ENCODE measurements at places on chromosomes 7 and 10. TPM values are rescaled to one million over a fixed set of nuclear protein-coding genes. Genes with fewer than 3 reads are reported as not detected.

C10orf143 gene
- total RNA-seq, result 0.50 TPM

MACC1 gene
- total RNA-seq, result 46.0 TPM

EPHB6 gene
- 7.4 TPM for total RNA-seq

HPS1 gene
- 41.2 TPM for total RNA-seq

TMEM176A gene
- total RNA-seq, result 202 TPM

PRLHR gene
- total RNA-seq, result not detected

TDRD1 gene
- total RNA-seq, result not detected

JCAD gene
- total RNA-seq, result 12.8 TPM

PALD1 gene
- total RNA-seq, result 2.2 TPM

DMBT1 gene
- total RNA-seq, result 1.5 TPM

ADAMTS14 gene
- total RNA-seq, result 0.87 TPM

KCNH2 gene
- total RNA-seq, result 8.4 TPM

DNA sequence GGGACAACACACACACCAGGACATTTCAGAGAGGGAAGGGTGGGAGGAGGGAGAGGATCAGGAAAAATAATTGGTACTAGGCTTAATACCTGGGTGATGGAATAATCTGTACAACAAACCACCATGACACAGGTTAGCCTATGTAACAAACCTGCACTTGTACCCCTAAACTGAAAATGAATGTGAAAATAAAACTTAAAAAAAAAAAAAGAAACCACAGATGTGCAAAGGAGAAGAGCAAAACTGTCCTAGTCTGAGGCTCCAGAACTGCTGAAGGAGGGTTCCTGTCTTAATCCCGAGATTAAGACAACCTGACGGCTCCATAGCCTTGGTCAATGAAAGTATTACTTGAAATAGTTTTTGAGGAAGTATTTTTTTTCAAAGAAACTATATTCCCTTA is 423.0 kb downstream of the NEBL start:
- DNase-seq, result no peak
- no peak overlapping the region for H3K4me3 ChIP-seq
- H3K4me1 ChIP-seq, result no peaks in the 10 kb centered on the region
- H3K27me3 ChIP-seq, result no peaks in the 10 kb centered on the region
- no peak overlapping the region for H3K27ac ChIP-seq

GRCh38 chr10:63094405-63094804 is 38.7 kb upstream of the NRBF2 start:
- no peaks in the 10 kb centered on the region for H3K4me1 ChIP-seq
- DNase-seq, result no peak
- no peak overlapping the region for H3K27ac ChIP-seq
- no peak overlapping the region for H3K4me3 ChIP-seq
- no peaks in the 10 kb centered on the region for H3K27me3 ChIP-seq
- no peaks in the 10 kb centered on the region for H3K36me3 ChIP-seq

DNA sequence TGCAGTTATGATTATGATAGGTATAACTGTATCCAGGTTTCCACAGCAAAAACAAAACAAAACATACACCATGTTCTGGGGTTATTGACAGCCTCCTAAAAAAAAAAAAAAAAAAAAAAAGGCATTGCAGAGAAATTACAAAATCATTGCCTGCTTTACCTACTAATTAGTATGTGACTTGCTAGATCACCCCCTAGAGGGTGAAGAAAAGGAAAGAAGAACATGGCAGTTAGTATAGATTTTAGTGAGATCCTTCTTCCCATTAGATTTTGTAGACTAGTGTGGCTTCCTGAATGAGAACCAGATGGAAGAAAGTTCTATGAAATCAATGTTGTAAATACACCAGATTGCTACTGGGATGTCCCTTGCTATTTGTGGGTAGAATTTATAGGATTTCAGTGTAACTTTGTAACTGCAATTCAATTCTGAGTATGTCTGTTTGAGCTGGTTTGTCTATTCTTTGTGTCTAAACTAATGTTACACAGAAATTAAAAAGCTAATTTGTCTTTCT is 24.0 kb upstream of the AGBL3 start:
- H3K36me3 ChIP-seq, result peaks cover 5% of the 10 kb centered on the region
- H3K27me3 ChIP-seq, result no peaks in the 10 kb centered on the region

- no peak for DNase-seq
- H3K4me1 ChIP-seq, result no peaks in the 10 kb centered on the region
- no peak overlapping the region for H3K27ac ChIP-seq
- no peak overlapping the region for H3K4me3 ChIP-seq
- no peaks in the 10 kb centered on the region for H3K36me3 ChIP-seq
- H3K27me3 ChIP-seq, result peaks cover 25% of the 10 kb centered on the region
Observed at GRCh38 chr7:49783446-49783845, 10.0 kb downstream of the VWC2 start.

DNA sequence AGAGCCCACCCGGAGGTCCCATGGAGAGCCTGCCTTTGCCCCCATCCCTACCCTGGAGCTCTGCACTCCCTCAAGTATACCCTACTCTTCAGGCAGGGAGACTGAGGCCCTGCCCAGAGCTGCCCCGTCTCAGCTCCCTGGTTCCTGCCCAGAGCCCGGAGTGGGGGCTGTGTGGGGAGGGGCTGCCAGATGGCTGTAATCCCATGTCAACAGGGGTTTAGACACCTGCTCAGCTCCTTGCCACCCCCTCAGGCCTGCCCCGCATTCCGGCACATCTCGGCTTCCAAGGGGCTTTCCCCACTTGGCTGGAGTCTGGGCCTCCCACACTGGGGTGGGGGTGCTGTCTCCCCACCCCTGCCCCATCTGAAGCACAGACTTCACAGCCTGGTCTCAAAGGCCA is 20.9 kb upstream of the LFNG start:
- H3K4me1 ChIP-seq, result peaks cover 19% of the 10 kb centered on the region
- H3K36me3 ChIP-seq, result no peaks in the 10 kb centered on the region
- DNase-seq, result no peak
- no peak overlapping the region for H3K27ac ChIP-seq

GRCh38 chr7:125127304-125127703 is 197.7 kb upstream of the POT1 start:
- H3K27ac ChIP-seq, result no peak overlapping the region
- no peaks in the 10 kb centered on the region for H3K4me1 ChIP-seq
- no peaks in the 10 kb centered on the region for H3K27me3 ChIP-seq
- H3K4me3 ChIP-seq, result no peak overlapping the region
- no peak for DNase-seq
- H3K36me3 ChIP-seq, result no peaks in the 10 kb centered on the region

DNA sequence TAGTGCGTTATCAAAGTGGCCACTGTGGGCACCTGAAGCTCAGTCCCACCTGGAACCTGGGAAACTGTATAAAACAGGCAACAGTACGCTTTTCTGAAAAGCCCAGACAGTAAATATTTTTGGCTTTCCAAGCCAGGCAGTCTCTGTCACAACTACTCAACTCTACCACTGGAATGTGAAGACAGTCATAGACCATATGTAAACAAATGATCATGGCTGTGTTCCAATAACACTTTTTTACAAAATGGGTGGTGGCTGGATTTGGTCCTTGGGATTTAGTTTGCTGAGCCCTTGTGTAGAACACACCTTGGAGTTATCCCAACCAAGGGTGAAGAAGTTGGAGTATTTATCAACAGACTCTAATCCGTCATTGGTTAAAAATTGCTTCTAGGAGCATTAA is 259.9 kb downstream of the SKIDA1 start:
- H3K4me3 ChIP-seq, result no peak overlapping the region
- no peak overlapping the region for H3K27ac ChIP-seq
- no peaks in the 10 kb centered on the region for H3K4me1 ChIP-seq
- DNase-seq, result no peak
- H3K27me3 ChIP-seq, result no peaks in the 10 kb centered on the region
- H3K36me3 ChIP-seq, result no peaks in the 10 kb centered on the region

- H3K36me3 ChIP-seq, result no peaks in the 10 kb centered on the region
- no peak overlapping the region for H3K4me3 ChIP-seq
- H3K27ac ChIP-seq, result peak overlapping the region; percentile 74
- no peaks in the 10 kb centered on the region for H3K27me3 ChIP-seq
Observed at GRCh38 chr7:22350466-22351328, 6.3 kb downstream of the RAPGEF5 start.

DNA sequence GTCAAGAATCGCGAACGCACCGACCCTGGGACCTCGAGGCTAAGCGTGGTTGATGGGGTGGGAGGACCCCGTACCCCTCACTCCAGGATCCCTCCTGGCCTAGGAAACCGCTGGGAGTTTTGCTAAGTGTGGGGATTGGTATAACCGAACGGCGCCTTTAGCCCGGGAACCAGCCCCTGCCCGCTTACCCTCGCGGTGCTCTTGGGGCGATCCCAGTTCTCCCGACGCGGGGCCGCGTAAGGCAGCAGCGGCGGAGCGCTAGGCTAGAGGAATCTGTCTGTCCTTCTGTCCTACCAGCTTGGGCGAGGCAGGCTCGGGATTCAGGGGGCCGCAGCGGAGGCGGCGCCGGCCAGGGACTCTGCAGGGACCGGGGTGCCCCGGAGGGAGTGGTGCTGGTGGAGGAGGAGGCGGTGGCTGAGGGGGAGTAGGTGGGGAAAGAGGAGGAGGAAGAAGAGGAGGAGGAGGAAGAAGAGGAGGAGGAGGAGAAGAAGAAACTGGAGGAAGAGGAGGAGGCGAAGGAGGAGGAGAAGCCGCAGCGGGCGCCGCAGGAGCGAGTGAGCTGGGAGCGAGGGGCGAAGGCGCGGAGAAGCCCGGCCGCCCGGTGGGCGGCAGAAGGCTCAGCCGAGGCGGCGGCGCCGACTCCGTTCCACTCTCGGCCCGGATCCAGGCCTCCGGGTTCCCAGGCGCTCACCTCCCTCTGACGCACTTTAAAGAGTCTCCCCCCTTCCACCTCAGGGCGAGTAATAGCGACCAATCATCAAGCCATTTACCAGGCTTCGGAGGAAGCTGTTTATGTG is 439 bp upstream of the EMX2 start:
- peaks cover 35% of the 10 kb centered on the region for H3K4me1 ChIP-seq
- H3K27ac ChIP-seq, result no peak overlapping the region
- H3K4me3 ChIP-seq, result no peak overlapping the region
- H3K27me3 ChIP-seq, result peaks cover 97% of the 10 kb centered on the region

- H3K36me3 ChIP-seq, result no peaks in the 10 kb centered on the region
- peaks cover 39% of the 10 kb centered on the region for H3K27me3 ChIP-seq
- DNase-seq, result peak; percentile 66
- H3K4me1 ChIP-seq, result peaks cover 7% of the 10 kb centered on the region
- H3K27ac ChIP-seq, result no peak overlapping the region
- H3K4me3 ChIP-seq, result peak overlapping the region; percentile 61
Observed at GRCh38 chr10:96719850-96720421, 378 bp downstream of the PIK3AP1 start.

DNA sequence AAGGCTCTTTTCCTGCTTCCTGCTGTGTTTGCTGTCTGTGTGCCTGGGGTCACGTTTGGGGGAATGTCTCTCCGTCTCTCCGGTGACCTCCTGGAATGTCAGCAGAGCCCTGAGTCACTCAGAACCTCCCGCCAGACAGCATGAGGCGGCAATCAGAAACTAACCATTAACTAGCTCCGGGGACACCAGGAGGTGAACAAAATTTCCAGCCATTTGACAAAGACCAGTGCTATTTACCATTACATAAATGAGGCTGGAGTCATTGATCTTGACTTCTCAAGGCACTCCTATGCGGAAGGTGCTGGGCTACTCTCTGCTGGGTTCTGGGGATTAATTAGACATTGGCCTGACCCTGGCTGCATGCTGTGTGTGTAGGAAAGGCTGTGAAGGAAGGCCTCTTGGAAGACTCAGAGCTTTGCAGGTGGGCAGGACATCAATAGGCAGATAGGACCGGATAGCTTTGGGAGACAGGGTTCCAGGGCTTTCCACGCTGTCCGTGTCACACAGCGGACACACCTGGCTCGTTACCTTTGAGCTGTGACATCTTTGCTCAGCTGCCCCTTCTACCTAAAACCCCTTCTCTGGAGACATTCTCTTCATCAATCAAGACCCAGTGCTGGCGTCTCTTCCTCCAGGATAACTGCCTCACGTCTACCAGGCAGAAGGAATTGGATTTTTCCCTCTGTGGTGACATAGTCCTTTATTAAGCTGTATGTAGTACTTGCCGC is 77.0 kb downstream of the PFKFB3 start:
- H3K4me3 ChIP-seq, result no peak overlapping the region
- H3K27ac ChIP-seq, result peak overlapping the region; percentile 80
- H3K36me3 ChIP-seq, result no peaks in the 10 kb centered on the region

- no peak overlapping the region for H3K27ac ChIP-seq
- no peaks in the 10 kb centered on the region for H3K36me3 ChIP-seq
- no peak for DNase-seq
Observed at GRCh38 chr10:71580926-71581325, 138.7 kb downstream of the C10orf105 start.

- H3K4me3 ChIP-seq, result no peak overlapping the region
- no peaks in the 10 kb centered on the region for H3K36me3 ChIP-seq
- no peak for DNase-seq
- no peaks in the 10 kb centered on the region for H3K27me3 ChIP-seq
- H3K4me1 ChIP-seq, result no peaks in the 10 kb centered on the region
Observed at GRCh38 chr7:51011710-51012350, 229.1 kb upstream of the GRB10 start.

DNA sequence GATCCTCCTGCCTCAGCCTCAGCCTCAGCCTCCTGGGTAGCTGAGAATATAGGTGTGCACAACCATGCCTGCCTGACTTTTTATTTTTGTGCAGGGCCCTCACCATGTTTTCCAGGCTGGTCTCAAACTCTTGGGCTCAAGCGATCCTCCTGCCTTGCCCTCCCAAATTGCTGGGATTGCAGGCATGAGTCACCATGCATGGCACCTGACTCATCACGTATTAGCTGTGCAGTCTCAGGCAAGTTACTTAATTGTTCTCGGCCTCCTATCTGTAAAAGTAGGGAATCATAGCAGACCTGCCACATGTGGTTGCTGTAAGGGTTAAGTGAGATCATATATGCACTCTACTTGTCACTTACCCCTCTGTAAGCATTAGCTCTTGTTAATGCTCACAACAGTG is 117.2 kb downstream of the ANLN start:
- H3K36me3 ChIP-seq, result no peaks in the 10 kb centered on the region
- H3K4me3 ChIP-seq, result no peak overlapping the region
- H3K27ac ChIP-seq, result no peak overlapping the region
- no peaks in the 10 kb centered on the region for H3K4me1 ChIP-seq
- DNase-seq, result no peak

- H3K27ac ChIP-seq, result peak overlapping the region; percentile 5
- peak; percentile 55 for DNase-seq
- peaks cover 8% of the 10 kb centered on the region for H3K4me1 ChIP-seq
- no peaks in the 10 kb centered on the region for H3K27me3 ChIP-seq
Observed at GRCh38 chr10:11178606-11179515, 161.2 kb downstream of the CELF2 start.

GRCh38 chr10:7810443-7810842 is 7.9 kb upstream of the TAF3 start:
- H3K4me1 ChIP-seq, result peaks cover 6% of the 10 kb centered on the region
- H3K36me3 ChIP-seq, result no peaks in the 10 kb centered on the region
- H3K27me3 ChIP-seq, result no peaks in the 10 kb centered on the region
